ENCODE measurements at places on chromosomes 4 and X. TPM values are rescaled to one million over a fixed set of nuclear protein-coding genes. Genes with fewer than 3 reads are reported as not detected.

GRCh38 chr4:25358515-25359275, 18.4 kb upstream of the ANAPC4 start:
- DNase-seq: no peak

GRCh38 chr4:70591955-70592582, at the start of gene AMBN:
Gene AMBN, plus strand, starts transcription at chr4:70592256. Its CDS starts 103 bp downstream, at chr4:70592359.
- no peak for DNase-seq

- DNase-seq: no peak
These were observed 1.3 kb downstream of the STOX2 start for GRCh38 chr4:183906489-183906738.

DNA sequence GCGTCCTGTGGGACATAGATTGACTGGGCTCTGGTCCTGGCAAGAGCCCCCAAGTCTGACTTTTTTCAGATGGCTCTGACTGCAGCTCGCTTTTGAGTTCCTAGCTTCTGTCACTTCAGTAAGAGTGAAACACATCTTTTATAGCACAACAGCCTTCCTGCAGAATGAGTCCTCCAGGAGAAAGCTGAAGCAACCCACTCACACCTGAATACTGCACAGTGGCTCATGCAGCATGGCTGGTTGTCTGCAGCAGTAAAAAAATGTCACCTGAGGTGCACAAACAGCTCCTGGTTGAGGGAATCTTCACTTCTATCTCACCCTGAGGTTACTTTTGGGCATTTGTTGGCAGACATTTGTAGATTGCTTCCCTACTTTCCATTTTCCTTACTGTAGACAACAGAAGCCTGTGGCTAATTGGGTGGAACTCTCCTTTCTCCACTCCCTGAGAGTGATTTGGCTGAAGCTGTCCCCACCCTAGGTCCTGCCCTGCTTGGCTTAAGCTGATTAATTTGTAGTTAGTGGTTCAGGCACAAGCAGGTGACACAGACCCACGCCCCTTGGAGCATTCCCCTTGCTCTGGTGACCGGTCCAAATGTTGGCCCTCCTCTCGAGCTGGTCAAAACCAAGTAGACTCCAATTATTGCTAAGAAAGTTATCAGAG, 99.7 kb downstream of the NPNT start:
- no peak for DNase-seq

DNA sequence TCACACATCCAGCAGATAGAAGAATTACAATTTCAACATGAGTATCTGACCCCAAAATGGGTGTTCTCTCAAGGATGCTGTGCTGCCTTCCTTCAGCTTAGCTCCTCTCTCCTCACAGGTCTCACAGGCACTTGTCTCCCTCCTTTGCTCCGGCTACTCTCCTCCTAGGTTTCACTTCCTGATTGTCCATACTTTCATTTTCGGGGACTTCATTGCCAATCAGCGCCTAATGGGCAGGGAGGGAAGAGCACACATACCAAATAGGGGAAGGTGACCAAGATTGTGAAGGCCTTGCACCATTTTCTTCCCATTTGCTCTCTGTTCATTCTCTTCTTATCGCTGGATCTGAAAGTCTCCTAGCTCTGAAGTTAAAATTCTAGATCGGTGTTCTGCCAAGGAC, 125.4 kb upstream of the EOLA2 start:
- no peak for DNase-seq

- DNase-seq: no peak
These were observed 219.2 kb downstream of the ARAP2 start for GRCh38 chr4:36024901-36025660.

- DNase-seq: no peak
These were observed 73.5 kb downstream of the IRF2 start for GRCh38 chr4:184400891-184401290.

DNA sequence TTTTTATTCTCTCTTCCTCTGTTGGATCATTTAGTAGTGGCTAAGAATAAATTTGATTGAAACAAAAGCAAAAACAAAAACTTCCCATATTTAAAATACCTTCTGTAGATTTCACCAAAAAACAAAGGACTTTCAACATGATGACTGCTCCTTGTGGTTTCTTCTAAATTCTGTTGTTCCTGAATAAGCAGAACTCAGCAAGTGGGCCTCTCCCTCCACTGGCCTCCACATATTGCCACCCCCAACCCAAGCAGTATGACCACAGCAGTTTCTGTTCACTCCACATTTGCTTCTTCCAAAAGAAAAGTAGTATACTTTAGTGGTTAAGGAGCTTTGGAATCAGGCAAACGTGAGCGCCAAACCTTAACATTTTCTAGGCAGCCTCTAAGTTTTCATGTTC, 114.7 kb downstream of the COX18 start:
- no peak for DNase-seq

GRCh38 chr4:7973545-7973981, 33.9 kb upstream of the AFAP1 start:
- no peak for DNase-seq

GRCh38 chrX:72470532-72471223, 102.0 kb downstream of the HDAC8 start:
- DNase-seq: no peak

DNA sequence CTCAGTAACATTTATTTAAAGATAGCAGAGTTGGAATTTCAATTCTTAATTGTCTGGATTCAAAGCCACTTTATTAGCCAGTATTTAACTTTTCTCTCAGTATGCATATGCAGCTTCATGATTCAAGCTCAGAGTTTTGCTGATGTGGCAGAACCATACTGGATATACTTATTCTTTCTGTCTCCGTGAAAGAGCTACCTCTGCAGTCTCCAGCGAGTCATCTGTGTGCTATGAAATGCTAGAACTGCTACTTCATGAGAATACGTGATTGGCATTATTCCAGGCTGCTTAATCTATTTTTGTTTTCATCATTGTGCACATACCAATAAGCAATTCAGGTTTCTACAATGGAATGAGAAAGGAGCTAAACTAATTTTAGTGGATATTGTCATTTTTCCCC, 743.7 kb downstream of the C4orf33 start:
- DNase-seq: no peak

- DNase-seq: no peak
These were observed 39.8 kb downstream of the VCX3B start for GRCh38 chrX:8504451-8504850.

- DNase-seq: peak; percentile 2
These were observed 243.9 kb upstream of the VCX3A start for GRCh38 chrX:6778544-6779503.

DNA sequence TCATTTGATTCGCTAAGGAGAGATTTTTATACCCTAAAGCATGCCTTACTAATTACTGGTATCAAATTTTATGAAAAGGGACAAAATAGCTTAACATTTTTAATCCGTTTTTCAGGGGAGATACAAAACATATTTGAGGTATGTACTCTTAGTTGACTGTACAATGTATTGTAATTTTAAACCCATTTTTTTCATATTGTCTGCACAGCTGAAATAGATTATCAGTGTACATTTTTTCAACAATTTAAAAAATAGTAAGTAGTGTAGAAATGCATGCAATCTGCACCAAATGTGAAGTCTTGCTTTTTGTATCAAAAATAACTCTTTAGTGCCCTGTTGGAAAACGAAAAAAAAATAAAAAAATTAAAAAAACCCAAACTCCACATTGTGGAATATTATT, 82.2 kb downstream of the TENM3 start:
- DNase-seq: no peak

DNA sequence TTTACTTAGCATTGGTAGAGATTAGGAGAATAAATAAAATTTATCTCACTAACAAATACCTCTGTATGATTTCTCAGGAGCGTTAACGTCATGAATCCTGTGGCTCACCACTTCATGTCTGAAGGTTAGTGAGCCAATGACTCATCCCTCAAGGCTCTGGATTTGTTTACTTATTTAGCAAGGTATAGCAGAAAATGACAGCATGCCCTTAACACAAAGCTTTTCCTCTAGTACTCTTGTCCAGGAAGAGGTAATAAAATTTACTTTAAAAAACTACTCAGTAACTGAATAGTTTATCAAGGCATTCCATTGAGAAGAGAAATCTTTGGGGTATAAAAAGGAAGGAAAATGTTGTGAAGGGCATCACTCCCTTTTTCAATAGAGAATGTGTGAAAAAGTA, 823.8 kb downstream of the CCSER1 start:
- DNase-seq: no peak

DNA sequence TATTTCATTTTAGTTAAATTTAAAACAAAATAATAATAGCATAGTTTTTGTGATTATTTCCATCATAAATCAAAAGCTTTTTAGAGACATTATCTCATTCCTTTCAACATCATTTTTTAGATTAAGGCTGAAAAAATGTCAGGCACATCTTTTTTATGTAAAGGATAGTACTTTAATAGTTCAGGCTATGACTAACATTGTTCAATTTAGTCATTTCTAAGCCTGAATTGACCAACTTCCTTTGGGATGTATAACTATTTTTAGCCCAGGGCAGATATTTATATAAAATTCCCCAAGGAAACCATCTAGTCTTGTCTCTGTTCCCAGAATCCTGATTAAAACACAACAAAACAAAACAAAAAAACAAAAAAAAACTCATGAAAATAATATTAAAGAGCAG, 145.6 kb upstream of the PCDH18 start:
- no peak for DNase-seq

DNA sequence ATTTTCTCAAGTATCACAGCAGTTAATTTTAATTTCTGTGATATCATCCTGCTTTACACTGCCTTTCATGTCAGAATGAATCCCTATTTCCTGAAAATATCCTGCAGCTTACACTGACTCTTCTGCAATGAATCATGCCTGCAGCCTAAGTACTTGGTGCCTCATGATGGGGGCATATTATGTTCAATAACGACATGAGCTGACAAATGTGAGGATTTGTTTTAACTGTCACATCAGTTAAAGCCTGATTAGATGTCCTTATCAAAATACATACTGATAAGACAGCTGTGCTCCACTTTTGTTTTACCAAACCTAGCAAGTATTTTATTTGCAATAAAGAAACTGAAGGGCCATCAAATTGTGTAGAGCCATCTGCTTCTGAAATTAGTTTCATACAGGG, 359.9 kb upstream of the AGA start:
- no peak for DNase-seq

GRCh38 chr4:7591409-7592053, 156.8 kb upstream of the PSAPL1 start:
- DNase-seq: no peak

GRCh38 chr4:20528508-20528907, 171.8 kb upstream of the PACRGL start:
- no peak for DNase-seq

DNA sequence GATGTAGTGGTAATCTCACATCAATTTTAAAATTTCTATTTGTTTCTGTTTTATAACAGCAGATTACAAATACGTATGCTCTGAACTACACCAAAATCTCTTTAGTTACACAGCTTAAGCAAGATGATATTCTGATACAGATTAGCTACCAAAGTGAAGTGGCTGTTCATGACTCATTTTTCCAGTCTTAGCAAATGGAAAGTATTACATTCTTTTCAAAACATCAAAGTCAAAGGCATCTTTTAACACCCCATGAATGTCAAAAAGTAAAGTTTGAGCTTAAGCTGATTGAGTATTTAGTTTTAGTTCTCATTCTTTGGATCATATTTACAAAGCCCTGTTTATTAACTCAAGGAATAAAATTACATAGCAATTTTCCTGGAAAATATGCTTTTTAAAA, 6.6 kb upstream of the HPGDS start:
- no peak for DNase-seq

GRCh38 chrX:153539171-153539978, 21.9 kb downstream of the ATP2B3 start:
- peak; percentile 37 for DNase-seq

GRCh38 chrX:76155786-76156185, 17.1 kb upstream of the PBDC1 start:
- no peak for DNase-seq

Gene RAPGEF2
- polyA plus RNA-seq: 51.6 TPM

Gene LRRC66
- polyA plus RNA-seq: 0.76 TPM

Gene MAGED4B
- 85.5 TPM for polyA plus RNA-seq

Gene BEX5
- 10.4 TPM for polyA plus RNA-seq

Gene VSIG4
- polyA plus RNA-seq: 4.4 TPM

All from renal cortex interstitium (tissue), 15 donors.